ENCODE measurements at places on chromosomes 13 and 19.

DNA sequence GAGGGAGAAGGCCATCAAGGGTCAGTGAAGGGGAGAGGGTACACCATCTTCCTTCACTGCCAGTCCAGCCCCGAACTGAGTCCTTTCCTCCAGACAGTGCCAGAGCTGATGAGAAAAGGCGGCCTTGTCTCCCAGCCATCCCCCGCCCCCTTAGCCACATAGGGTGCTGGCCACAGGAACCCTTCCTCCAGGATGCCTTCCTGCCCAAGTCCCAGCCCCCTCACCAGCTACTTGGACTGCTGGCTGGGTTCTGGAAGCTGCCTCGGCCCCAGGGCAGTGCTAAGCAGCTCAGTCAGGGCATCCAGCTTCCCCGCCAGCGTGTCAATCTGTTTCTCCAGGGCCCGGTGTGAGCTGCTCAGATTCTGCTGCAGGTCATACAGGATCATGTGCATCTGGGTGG is 12.6 kb upstream of the SMG9 start:
- no peak for DNase-seq

GRCh38 chr13:102170305-102170704 is 231.5 kb downstream of the FGF14 start:
- no peak for DNase-seq

- no peak for DNase-seq
Measured at GRCh38 chr13:51025245-51025905, 85.7 kb downstream of the C13orf42 start.

- DNase-seq, result no peak
Measured at GRCh38 chr19:56951672-56952071, 111.1 kb upstream of the PEG3 start.

- no peak for DNase-seq
Measured at GRCh38 chr19:51637362-51637978, 7.3 kb upstream of the SIGLEC5 start.

- DNase-seq, result no peak
Measured at GRCh38 chr13:23086968-23087623, 93.7 kb upstream of the SGCG start.

DNA sequence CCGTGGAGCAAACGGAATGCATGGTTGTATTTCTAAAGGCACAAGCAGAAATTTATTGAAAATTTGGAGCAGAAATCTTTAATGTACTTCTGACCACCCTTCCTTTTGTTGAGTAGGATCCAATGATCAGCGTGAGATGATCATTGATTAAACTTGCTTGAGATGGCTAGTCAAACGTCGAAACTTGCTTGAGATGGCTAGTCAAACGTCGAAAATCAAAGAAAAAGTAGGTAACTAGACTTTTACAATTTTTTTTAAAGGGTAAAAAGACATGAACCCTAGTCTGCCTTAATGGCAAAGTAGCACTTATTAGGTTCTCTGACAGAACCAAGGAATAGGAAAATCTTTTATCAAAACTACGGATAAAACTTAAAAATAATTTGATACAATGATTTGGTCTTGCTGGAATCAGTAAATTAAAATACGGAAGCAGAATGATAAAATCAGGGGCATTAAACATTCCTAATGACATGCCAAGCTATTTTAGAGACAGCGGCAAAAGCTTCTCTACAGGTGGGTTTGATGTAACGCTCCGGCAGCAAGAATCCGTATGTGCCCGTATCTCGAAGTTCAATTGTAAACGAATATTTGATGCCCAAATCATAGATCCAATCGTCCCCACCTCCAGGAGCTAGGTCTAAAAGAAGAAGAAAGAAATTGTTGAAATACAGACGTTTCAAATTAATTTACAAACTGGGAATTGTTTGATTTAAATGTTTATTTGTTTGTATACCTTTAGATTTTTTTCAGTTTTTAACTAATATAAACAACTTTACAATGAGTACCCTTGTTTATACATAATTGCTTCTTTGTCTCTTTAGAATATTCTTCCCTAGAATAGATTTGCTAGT is 841 bp upstream of the ZC3H13 start:
- no peak for DNase-seq

DNA sequence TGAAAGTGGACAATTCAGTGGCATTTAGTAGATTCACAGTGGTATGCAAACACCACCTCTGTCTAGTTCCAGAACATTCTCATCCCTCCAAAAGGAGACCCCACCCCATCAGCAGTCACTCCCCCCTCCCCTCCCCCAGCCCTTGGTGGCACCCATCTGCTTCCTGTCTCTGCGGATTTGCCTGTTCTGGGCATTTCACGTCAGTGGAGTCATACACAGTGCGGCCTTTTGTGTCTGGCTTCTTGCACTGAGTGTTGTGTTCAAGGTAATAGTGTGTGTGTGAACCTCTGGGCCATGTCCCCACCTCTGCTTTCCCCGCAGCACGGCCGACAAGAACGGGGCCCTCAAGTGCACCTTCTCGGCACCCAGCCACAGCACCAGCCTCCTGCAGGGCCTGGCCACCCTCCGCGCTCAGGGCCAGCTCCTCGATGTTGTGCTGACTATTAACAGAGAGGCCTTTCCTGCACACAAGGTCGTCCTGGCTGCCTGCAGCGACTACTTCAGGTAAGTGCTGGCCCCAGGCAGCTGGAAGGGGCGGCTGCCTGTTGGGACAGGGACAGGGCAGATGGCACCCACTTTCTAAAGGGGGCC is 19.4 kb upstream of the CRTC1 start:
- no peak for DNase-seq

GRCh38 chr19:35740108-35740422 is 2.2 kb downstream of the IGFLR1 start:
- no peak for DNase-seq

- no peak for DNase-seq
Measured at GRCh38 chr19:39021063-39021462, 11.3 kb downstream of the FBXO27 start.

GRCh38 chr13:76043874-76044273 is 407.7 kb downstream of the LMO7 start:
- no peak for DNase-seq

- peak; percentile 85 for DNase-seq
Measured at GRCh38 chr19:46404753-46405468, 8.5 kb downstream of the CCDC8 start.

GRCh38 chr19:17598953-17599352 is 43.5 kb downstream of the COLGALT1 start:
- DNase-seq, result no peak

GRCh38 chr19:49574206-49574755 is 6.1 kb downstream of the NOSIP start:
- DNase-seq, result no peak

- no peak for DNase-seq
Measured at GRCh38 chr13:55160867-55161266, 1979.9 kb upstream of the PRR20A start.

DNA sequence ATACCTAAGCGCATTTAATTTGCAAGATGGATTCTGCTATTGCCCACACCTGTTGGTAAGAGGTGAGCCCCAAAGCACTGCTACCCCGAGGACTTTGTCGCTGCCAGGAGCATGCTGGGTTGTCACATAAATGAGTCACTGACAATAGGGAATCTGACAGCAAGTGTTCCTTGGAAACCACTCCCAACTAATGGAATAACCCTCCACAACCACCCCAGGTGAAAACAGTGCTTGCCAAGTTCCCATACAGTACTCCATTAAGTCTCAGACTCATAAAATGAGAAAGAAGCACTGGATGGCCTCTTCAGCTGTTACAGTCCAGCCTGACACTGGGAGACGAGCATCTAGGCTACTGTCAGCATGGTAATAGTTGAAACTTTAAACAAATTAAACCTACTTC is 108.6 kb downstream of the EFNB2 start:
- DNase-seq, result no peak

GRCh38 chr13:44307844-44308243 is 65.8 kb upstream of the SERP2 start:
- DNase-seq, result no peak

- DNase-seq, result no peak
Measured at GRCh38 chr19:40057166-40057565, 1.1 kb upstream of the ZNF780B start.

GRCh38 chr13:19967621-19968020 is 9.1 kb downstream of the ZMYM2 start:
- DNase-seq, result no peak

GRCh38 chr19:53519446-53519845 is 18.5 kb upstream of the ZNF331 start:
- peak; percentile 28 for DNase-seq

DNA sequence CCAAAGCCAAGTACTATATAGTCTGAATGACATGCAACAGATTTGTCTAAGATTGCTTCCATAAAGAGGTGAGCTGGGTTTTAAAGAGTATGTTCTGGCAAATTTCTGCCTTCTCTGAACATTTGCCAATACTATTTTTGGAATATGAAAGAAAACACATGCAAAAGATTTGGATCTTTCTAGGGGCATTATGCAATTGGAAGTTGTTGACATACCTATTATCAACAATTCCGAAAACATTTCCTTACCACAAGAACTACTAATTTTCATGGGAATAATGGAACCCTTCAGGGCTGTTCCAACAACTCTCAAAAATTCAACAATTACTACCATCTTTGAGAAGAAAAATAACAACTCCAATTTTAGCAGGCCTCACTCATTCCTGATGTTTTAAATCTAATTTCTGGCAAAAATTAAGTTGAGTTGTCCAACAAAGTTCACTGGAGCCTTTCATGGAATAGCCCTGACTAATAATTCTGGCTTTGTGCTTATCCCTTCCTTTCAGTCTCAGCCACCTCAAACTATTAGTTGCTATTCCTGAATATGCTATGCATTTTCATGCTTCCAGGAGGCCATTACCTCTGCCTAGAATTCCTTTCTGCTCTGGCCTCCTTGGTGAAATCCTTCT is 250.0 kb downstream of the RGCC start:
- DNase-seq, result no peak

DNA sequence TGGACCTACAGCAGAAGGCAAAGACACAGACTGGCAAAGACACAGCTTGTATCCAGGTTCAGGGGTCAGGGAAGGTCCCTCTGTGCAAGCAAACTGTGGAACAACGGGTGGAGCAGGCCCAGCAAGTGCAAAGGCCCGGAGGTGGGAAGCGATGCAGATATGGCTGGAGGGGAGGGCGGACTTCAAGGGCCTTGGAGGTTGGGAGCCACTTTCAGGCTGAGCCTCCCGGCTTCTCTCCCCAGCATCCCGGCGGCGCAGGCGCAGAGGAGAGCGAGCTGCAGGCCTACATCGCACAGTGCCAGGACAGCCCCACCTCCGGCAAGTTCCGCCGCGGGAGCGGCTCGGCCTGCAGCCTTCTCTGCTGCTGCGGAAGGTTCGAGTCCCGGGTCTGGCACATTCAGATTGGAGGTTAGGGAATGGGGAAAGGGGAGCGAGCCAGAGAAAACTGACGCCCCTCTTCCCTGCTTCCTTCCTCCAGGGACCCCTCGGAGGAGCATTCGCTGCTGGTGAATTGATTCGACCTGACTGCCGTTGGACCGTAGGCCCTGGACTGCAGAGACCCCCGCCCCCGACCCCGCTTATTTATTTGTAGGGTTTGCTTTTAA is 2.1 kb upstream of the PNPLA6 start:
- DNase-seq, result no peak

- no peak for DNase-seq
Measured at GRCh38 chr19:12913851-12914690, 5.0 kb downstream of the SYCE2 start.

DNA sequence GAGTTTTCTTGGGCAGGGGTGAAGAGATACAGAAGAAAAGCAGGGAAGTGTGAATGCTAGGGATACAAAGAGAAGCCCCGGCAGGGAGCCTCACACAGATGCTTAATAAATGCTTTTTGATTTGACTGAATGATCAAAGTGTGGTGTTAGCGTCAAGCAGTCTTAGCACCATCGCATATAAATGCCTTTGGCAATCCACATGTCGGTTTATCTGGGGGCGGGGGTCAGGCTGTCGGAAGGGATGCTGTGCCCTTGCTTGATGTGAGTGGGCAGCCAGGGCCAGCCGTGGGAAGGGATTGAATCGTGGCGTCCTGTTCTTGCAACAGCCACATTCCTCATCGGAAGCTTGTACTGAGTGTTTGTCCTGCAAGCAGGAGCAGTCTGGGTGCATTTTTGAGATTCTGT is 173.1 kb downstream of the LACC1 start:
- DNase-seq, result peak; percentile 37

GRCh38 chr19:58261968-58262921 is 16.5 kb upstream of the ZNF8 start:
- DNase-seq, result no peak

- DNase-seq, result peak; percentile 44
Measured at GRCh38 chr13:105920370-105920769, 615.1 kb downstream of the EFNB2 start.

DNA sequence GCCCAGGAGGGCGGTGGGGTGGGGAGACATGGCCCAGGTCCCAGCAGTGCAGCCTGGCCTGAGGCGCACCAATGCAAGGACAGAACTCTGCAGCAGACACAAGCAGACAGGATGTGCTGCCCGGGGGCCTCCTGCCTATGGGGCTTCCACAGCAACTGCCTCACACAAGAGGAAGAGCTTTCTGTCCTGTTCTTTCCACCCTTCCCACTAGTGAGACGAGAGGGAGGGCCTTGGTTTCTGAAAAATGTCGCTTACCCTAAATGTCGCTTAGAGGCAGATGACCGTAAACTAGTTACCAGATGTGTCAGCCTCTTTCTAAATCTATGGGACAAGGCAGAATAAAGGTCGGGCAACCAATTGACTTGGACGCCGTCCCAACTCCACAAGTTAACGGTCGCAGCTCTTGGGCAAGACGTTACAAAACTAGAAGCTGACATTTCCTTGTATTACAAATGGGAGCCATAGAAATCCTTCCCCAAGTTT is at the start of gene LAIR1:
LAIR1 (minus strand) TSS at position 157 of the 483 bp plus-strand sequence; CDS start at position 30, 127 bp downstream.
- DNase-seq, result no peak

GRCh38 chr13:109214393-109214792 is 572.0 kb downstream of the IRS2 start:
- DNase-seq, result no peak

DNA sequence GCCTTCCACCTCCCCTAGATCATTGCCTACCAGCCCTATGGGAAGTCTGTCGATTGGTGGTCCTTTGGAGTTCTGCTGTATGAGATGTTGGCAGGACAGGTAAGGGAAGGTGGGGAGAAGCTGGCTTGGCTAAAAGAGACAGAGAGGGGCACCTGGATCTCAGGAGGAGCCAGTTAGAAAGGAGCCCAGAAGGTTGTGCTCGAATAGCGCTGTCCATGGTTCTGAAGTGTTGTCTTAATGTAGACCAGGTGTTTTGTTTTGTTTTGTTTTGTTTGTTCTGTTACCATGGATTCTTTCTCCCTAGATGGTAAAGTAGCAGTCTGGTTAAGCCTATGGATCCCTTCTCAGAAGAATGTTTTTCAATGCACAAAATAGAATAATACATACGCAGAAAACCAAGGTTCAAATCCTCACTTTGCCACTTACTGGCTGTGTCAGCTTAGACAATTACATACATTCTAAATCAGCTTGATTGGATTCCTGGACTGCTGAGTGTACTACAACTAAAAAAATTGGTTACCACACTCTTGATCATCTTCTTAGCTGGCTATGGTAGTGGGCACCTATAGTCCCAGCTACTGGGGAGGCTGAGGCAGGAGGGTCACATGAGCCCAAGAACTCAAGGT is 5.9 kb upstream of the CACNG7 start:
- DNase-seq, result peak; percentile 84

- DNase-seq, result no peak
Measured at GRCh38 chr19:47389150-47389556, 30.2 kb downstream of the MEIS3 start.

GRCh38 chr19:13803038-13803437 is 7.8 kb downstream of the ZSWIM4 start:
- DNase-seq, result no peak

- no peak for DNase-seq
Measured at GRCh38 chr19:41414461-41414860, 12.7 kb downstream of the B3GNT8 start.
